T follicular helper cell (primary cell): ENCODE measurements at places on chromosomes 7 and 10.

DNA sequence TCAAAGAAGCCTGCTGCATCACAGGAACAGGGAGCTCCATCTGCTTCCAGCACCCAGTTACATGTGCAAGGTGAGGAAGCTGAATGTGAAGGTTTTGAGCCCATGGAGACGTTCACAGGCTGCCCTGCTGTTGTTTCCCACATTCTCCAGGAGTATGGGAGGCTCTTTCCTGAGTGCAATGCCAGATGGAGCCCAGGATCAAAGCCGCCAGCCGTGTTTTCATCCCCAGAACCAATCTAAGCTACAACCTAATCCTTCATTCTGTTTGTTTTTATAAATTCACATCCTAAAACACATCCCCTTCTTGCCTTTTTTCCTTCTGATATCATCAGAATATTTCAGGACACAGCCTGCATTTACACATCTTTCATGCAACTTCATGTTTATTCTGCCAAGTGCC, 98.9 kb upstream of the PRR15 start:
- DNase-seq: no peak

DNA sequence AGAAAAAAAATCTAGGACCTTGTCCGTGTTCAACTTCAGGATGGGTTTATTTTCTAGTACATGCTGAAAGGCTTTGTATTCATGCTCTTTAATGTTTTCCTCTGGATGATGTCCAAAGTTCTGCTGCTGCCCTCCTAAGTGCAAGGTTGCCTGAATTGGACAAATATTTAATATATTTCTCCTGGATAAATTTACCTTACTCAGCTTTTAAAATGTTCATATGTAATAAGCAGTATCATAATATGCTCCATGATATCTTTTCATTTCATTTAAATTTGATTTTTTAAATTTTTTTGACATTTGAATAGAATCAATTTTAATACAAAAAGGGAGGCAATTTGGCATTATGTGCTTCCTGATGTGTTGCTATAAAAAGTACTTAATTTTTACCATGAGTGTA, 95.9 kb upstream of the SLC25A13 start:
- no peak for DNase-seq

GRCh38 chr10:56258378-56258777, 102.7 kb downstream of the ZWINT start:
- DNase-seq: no peak

DNA sequence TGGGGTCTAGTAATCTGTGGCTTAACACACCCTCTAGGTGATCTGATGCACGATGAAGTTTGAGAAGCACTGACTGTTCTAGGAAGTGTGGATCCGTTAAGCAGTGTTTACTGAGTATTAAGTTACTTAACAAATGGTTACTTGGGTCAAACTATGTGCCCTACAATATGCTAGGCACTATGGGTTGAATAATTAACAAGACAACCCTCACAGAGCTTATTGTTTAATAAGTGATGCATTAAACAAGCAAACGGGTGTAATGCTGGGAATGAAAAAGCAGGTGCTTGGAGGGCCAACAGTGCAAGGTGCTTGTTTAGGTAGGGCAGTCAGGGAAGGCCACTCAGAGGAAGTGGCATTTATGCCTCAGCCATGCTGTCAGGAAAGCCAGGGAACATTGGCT, 378.0 kb upstream of the PODXL start:
- DNase-seq: no peak

GRCh38 chr10:43926875-43927406, 278.3 kb upstream of the ZNF32 start:
- DNase-seq: no peak
